LNCaP clone FGC (cell line): ENCODE measurements at places on chromosomes 11 and 22.

GRCh38 chr22:19807161-19807913, 46.8 kb downstream of the TBX1 start:
- DNase-seq, result no peak

GRCh38 chr11:75325713-75326438, 25.6 kb downstream of the ARRB1 start:
- peak; percentile 85 for DNase-seq

DNA sequence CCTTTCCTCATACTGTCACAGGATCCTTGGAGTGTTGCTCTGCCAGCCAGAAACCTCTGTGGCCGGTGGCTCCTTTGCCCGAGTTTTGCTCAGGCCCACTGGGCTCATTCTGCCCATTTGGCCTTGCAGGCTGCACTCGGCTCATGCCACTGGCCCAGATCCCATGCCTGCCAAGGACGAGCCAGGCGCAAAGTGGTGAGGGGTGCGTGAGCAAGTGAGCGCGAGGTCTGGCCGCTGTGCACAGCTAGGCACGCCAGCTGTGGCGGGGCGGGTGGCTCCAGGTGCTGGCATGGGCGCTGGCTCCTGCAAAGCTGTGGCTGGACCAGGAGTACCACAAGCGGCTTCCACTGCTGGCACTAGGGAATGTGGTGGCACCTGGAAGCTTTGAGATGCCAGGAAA, 2.8 kb upstream of the RNF141 start:
- DNase-seq, result no peak

DNA sequence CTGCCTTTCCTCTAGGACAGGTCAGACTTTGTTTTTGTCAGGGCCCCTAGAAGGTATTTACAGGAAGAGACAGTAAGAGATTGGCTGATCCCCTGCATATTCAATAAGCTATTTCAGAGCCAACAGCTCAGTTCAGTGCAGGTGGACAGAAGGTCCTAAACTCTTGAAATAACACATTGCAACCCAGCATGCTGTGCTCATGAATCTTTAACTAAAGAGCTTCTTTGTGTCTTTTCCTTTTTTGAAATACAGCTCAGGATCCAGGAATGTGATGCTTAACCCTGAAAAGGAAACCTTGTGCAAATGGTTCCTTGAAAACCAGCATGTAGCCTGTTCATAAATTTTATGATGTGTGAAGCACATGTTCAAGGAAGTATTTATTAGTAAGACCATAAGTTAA, 43.9 kb downstream of the BBOX1 start:
- no peak for DNase-seq

GRCh38 chr22:36253523-36254490, 874 bp downstream of the APOL1 start:
- no peak for DNase-seq

DNA sequence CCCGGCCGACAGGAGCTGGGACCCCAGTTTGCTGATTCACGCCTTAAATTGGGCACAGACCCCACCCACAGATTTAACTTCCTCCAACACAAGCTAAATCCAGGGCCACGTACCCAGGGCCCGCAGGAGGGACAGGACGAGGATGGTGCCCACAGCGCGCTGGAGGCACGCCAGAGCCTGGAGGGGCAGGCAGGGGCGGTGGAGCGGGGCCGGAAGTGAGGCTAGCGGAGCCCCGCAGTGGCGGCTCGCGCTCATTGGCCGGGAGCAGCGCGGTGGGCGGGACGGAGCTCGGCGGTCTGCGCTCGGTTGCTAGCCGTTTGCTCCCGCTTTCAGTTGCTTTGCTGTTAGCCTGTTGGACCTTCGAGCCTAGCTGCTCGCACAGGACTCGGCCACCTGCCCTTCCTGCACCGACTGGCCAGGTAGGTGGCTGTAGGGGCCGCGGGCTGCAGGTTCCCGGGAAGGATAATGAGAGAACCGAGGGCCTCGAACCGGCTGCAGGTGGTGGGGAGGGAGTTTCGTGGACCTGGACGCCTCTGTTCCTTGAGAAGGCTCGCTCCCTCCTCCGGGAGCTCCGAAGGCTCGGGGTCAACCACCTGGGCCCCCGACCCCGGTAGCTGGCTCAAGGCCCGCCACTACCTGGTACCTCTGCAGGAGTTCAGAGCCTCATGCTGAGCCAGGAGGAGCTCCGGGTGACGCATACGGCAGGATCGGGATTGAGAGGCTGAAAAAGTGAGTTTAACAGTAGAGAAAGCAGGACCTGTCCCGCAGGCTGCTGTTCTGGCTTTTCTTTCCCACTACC, at the start of gene CCDC134:
TSS of gene CCDC134 (plus strand) at position 332 of the 799 bp plus-strand sequence. CDS start 8,212 bp downstream, outside the sequence.
- DNase-seq, result peak; percentile 45

DNA sequence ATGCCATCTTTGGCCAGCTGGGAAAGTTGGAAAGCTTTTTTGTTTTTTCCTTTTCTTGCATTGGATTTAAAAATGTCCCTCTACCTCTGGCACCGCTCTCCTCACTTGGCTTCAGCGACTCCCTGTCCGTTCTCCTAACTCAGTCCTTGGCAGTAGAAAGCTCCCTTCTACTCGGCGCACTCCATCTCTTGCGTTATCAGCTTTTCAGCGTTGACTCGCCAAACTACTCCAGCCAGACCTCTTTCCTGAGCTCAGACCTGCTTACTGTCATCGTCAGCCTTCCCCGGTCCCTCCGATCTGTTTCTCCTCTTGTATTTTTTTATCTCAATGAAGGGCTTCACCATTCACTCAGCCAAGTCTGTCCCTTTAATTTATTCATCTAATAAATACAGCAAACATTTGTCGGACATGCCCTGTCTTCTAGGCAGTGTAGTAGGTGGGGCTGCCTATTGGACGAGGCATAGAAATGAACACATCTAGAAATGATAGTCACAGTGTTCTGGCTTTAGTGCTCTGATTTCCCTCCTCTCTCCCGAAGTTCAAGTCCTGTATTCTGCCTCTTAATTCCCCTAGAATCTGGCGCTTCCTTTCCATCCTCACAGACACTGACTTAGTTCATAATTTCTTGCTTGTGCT, 839 bp downstream of the CEP164 start:
- DNase-seq, result peak; percentile 26

DNA sequence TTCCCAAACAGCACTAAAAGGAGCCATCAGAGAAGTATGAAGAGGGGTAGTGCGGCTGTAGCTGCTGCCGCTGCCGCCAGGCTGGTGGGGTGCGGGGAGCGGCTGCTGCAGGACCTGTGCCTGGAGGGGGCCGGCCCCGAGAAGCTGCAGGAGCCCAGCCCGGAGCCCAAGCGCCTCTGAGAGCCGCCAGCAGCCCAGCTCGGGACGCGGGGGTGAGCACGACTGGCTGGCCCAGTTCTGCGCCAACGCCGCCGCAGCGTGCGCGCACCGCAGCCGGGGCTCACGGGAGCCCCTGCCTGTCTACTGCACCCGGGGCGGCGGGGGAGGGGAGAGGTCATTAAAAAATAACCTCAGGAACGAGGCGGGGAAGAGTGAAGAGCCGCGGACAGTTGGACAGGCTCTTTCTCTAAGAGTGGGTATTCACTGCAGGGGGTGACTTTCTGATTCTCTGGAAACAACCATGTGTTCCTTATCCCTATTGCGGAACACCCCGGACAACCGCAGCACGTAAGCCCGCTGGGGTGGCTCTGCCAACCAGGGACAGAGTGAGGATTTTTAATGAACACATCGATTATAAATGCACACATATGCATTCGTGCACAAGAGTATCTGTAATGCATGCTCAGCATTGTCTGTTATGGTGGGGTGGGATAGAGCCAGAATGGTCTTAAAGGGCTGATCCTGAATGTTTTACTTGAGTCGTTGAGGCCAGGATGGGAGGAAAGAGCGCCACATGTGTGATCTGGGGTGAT, 453 bp downstream of the GAS2 start:
- DNase-seq, result no peak

- DNase-seq, result no peak
Measured at GRCh38 chr11:57473285-57473841, 13.0 kb downstream of the RTN4RL2 start.

- DNase-seq, result peak; percentile 30
Measured at GRCh38 chr22:35582861-35583670, 34.1 kb downstream of the MB start.

- DNase-seq, result no peak
Measured at GRCh38 chr22:26783885-26784284, 126.5 kb downstream of the MIAT start.

- DNase-seq, result no peak
Measured at GRCh38 chr11:97279341-97279740, 889.5 kb downstream of the JRKL start.

DNA sequence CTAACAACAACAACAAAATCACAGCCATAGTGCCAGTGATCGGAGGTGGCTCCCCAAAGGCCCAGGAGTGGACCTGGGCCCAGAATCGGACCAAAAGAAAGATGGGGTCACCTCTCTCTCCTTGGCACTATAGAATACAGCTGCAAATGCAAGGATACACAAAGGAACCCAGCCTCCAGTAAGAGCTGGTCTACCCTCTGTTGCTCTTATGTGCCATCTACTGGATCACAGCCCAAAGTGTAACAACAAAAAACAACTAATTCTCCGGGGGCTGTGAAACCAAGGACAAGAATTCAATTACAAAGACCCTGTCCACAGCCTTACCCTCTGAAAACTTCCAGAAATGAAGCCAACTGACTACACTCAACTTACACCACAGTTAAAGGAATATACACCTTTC, 21.6 kb downstream of the OR8G5 start:
- no peak for DNase-seq

DNA sequence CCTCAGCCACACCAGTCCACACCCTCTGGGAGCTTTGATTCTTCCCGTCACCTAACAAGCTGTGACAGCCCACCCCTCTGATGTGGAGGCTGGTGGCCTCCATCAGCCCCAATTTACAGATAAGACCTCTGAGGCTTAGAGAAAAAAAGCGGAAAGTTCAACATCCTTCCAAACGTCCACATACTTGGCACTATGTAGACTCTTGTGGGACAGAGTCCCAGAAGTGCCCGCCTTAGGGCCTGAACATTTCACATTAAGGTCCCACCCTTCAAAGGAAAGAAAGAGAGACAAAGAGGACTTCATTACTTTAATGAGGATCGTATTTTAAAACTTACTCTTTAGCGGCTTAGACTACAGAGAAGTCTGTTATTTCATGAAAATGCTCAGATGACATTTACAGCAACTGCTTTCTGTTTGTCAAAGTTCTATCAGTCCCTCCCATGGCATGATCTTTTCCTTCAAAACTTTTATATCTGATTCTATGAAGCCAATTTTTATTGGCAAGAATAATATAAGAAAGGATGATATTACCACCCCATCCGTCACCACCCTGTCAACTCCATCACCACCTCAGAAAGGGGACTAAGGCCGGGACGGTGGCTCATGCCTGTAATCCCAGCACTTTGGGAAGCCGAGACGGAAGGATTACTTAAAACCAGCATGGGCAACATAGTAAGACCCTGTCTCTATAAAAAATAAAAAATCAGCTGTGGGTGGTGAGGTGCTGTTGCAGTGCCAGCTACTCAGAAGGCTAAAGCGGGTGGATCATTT, 15.7 kb upstream of the SCGB1A1 start:
- no peak for DNase-seq

DNA sequence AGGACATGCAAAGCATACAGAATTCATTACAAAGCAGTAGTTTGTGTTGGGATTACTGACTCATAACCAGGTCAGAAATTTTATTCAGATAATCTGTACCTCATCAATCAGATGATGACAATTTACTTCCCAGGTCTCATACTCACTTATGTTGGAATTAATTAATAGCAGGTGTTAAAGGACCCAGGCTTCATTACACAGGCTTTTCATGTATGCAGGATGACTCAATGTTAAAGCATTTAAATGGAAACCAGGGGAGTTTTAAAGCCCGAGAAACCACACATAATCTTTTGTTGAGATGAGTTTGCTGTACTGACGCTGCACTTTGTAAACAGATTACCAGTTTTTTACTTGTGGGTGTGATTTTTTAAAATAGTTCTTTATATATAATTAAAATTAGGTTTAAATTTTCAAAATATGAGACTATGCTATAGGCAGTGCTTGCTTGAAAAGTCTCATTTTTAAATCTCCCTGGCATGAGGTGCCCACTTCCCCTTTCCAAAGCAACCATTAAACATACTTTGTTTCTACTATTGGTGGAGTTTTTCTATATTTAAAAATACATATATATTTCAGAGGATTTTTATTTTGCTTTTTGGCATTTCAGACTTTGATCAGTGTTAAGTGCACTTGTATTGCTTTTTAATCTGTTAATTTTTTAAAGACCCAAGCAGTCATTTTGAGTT, 41.0 kb downstream of the CEP57 start:
- no peak for DNase-seq

GRCh38 chr22:20840646-20841371, 17.8 kb downstream of the PI4KA start:
- DNase-seq, result no peak

DNA sequence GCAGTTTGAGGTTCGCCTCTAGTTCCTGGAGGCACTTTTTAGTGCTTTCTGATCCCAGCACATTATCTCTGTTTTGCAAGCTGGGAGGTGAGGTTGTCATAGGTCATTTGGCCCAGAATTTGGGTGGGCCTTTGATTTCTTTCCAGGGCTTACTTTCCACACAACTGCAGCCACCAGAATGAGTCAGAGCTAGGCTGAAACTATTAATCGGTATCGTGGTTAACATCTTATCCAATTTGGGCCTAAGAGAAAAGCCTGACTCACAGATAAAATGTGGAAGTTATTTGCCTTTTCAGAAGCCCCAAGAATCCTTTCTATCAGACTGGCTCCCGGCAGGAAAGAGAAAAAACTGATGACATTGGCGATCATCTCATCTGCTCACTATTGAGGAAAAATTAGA, 166.4 kb downstream of the KIRREL3 start:
- DNase-seq, result no peak

DNA sequence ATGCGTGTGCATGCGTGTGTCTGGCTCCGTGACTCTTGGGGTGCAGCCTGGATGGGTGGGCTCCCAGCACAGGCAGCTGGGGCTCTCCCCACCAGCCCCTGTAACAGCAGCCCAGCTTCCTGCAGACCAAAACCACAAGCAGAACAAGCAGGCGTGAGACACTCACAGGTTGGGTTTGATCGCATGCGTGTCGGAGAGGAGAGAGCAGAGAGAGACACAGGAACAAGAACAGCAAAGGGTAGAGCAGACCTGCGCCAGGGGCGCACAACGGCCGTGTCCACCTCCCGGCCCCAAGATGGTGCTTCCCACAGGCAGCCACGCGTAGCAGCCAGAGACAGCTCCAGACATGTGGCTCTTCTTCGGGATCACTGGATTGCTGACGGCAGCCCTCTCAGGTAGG, at the start of gene CD6:
TSS of gene CD6 (plus strand) at position 161 of the 400 bp plus-strand sequence. CDS start at position 347, 186 bp downstream.
- DNase-seq, result no peak

DNA sequence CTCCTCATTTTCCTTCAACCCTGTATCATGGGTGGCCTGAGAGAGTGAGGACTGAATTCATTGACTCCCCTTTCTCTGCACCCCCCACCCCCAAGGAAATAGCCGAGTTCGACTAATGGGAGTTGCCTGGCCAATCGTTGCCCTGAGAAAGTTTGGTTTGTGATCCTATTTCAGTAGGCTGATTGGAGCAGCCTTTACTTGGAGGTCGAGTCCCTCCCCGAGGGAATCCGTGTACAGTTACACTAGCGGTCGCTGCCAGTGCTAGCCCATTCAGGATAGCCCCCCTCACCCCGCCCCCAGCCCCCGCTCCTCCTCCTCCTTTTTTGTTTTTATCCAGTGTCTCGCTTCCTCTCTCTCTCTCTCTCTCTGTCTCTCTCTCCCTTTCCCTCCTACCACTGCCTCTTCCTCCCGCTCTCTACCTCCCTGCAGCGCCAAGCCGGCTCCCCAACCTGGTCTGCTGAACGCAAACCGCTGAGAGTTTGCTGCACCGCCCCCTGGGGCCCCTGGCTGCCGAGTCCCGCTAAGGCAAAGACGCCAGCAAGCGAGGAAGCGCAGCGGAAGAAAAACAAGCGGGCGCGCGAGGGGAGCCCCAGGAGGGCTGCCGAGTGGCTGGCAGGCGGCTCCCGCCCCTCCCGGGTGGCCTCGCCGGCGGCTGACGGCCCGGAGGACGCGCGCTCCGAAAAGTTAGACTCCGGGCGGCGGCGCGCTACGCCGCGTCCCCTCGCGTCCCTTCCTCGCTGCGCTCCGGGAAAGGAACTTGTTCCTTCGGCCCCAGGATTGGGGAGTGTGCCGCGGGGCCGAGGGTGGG, at the start of gene GRAMD1B:
TSS of gene GRAMD1B (plus strand) at position 357 of the 808 bp plus-strand sequence. CDS start 524 bp downstream, outside the sequence.
- no peak for DNase-seq
